ENCODE measurements at places on chromosomes 4 and X.
A peak's percentile ranks its signal among the peaks of the same experiment; 100 is the strongest.

DNA sequence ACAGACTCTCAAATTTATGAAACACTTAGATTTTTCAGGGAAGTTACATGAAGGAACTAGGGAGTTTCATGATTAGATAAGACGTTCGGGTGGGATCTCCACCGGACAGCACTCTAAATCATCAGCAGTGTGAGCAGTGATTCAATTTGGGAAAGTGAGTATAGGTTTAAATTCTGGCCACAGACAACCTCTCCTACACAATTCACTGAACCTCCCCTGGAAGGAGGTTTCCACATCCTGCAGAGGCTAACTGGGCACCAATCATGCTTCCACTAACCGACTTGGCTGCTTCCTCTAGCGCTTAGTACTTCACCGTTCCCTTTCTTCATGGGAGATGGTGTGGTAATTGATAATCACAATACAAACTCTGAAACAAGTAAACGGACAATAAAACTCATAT lies 5.6 kb downstream of the CXCL9 start:
- DNase-seq = no peak

DNA sequence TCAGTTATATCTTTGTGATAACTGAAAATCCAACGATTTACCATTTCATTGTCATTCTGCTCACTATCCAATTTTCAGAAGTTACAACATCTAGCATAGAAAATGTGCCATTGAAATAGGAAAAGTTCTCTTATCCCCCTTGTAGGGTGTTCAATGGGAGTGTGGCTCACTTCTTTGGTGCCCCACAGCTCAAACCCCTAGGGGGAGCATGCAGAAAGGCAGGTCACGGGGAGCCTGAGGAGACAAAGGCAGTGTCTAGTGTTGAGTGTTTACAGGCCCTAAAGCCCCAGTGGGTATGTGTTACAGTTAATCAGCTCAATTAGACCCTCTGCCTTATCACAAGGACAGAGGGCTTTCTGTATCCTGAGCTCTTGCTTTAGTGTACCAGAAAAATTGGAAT lies 243.4 kb upstream of the GRID2 start:
- DNase-seq = no peak

GRCh38 chr4:56728512-56728911 lies 47.4 kb upstream of the HOPX start:
- peak; percentile 92 for DNase-seq

DNA sequence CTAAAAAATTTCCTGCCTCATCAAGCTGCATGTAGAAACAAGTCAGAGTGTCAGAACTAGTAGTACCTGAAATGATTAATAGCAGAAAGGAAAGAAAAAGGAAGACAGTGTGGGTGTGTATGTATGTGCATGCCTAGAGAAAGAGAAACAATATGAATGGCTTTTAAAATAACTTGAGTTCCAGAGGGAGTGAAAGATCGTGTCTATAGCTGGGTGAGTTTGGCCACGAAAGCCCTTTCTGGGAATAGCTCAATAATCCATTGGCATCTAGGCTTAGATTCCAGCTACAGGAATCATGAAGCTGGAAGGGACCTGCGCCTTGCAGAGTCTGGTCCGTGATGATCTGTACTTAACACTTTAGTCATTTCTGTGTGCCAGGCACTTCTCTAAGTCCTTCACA lies 195.6 kb downstream of the RAPGEF2 start:
- no peak for DNase-seq

DNA sequence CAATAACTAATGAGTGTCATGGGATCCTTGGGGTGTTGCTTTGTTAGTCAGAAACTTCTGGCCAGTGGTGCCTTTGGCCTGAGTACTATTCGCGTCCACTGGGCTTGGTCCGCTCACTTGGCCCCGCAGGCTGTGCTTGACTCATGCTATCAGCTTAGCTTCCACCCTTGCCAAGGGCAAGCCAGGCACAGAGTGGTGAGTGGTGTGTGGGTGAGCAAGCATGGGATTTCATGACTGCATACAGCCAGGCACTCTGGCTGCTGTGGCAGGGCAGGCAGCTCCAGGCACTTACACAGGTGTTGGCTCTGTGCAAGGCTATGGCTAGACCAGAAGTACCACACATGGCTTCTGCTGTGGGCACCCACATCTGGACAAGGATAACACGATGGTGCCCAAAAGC lies 1026.3 kb downstream of the PCDH19 start:
- no peak for DNase-seq

- no peak for DNase-seq
Measured at GRCh38 chrX:97096385-97096784, 212.7 kb downstream of the RPA4 start.

- DNase-seq = no peak
Measured at GRCh38 chr4:68209003-68209402, 36.5 kb downstream of the TMPRSS11B start.
